MM.1S (cell line): ENCODE measurements at places on chromosomes 6 and 20.

- DNase-seq, result peak; percentile 23
Measured at GRCh38 chr6:157556144-157556645, 175.2 kb downstream of the ZDHHC14 start.

DNA sequence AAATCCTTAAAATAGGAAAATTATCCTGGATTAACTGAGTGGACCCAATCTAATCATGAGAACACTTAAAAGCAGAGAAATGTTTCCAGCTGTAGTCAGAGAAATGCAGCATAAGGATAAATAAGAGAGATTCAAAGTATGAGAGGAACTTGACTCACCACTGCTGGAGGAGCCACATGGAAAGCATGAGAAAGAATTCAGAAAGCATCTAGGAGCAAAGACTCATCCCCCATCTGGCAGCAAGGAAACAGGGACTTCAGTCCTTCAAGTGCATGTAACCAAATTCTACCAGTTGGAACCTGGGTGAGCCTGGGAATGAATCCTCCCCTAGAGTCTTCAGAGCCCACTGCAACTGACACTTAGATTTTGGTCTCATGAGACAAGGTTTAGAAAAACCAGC, 33.7 kb downstream of the RNF146 start:
- DNase-seq, result no peak

DNA sequence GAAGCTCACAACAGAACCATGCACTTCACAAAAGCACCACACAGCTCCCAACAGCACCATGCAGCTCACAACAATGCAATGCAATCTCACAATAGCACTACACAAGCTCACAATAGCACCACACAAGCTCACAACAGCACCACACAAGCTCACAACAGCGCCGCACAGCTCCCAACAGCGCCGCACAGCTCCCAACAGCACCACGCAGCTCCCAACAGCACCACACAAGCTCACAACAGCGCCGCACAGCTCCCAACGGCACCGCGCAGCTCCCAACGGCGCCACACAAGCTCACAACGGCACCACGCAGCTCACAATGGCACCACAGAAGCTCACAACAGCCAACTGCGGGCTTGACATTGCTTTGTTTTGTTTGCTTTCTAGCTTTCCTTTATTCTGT, 198.1 kb downstream of the DLL1 start:
- DNase-seq, result no peak

DNA sequence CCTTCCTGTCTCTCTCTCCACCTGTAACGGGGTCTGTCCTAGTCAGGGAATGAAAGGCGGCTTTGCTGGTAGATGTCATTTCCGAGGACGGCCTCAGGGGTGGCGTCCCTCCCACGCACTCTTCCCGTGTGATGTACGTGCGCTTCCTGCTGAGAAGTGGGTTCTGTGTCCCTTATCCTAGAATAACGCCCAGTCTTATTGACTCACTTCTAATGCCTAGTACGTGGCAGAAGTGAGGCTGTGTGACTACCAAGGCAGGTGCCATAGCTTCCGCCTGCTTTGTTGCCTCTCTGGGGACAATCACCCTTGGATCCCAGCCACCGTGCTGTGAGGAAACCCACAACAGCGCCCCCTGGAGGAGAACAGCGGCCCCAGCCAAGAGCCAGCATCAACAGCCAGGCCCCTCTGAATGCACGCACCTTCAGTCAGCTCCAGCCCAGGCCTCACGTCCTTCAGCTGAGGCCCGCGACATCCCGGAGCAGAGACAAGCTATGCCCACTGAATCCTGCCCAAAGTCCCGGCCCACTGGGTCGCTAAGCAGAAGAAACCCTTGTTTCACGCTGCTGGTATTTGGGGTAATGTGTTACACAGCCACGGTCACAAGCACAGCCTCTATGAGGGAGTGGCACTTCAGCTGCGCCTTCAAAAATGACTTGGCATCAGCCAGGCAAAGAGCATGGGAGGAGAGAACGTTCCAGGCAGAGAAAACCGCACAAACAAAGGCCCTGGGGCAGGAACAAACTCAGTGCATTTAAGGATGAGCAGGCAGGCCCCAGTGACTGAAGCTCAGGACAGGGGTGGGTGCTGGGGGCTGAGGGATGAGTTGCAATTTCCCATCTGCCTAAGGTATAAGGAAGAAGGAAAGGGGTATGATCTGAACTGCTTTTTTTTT, 224.2 kb downstream of the NFATC2 start:
- no peak for DNase-seq

GRCh38 chr20:36113036-36113435, 41.5 kb upstream of the EPB41L1 start:
- no peak for DNase-seq

DNA sequence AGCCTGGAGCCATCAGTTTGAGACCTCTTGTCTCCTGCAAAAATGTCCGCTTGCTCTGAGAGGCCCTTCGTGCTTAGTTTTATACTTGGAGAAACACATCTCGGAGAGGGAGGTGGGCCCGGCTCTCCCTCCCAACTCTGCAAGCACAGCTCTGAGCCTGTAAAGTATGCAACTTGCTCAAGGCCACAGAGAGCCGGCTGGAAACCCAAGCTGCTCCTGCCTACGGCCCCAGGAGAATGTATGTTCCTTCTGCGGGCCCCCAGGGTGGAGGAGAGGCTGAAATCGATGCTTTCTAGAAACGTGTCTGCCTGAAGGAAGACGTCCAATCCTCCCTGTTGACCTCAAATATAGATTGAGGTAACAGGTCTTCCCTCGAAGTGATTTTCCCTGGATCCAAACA, 205.4 kb downstream of the PREX1 start:
- no peak for DNase-seq

GRCh38 chr6:19964115-19964514, 126.9 kb downstream of the ID4 start:
- DNase-seq, result no peak

GRCh38 chr6:138734585-138734984, 39.0 kb upstream of the CCDC28A start:
- no peak for DNase-seq

GRCh38 chr20:24677626-24678315, 208.3 kb downstream of the SYNDIG1 start:
- no peak for DNase-seq
